ENCODE measurements at places on chromosomes 12 and 14.
A peak's percentile ranks its signal among the peaks of the same experiment; 100 is the strongest.

DNA sequence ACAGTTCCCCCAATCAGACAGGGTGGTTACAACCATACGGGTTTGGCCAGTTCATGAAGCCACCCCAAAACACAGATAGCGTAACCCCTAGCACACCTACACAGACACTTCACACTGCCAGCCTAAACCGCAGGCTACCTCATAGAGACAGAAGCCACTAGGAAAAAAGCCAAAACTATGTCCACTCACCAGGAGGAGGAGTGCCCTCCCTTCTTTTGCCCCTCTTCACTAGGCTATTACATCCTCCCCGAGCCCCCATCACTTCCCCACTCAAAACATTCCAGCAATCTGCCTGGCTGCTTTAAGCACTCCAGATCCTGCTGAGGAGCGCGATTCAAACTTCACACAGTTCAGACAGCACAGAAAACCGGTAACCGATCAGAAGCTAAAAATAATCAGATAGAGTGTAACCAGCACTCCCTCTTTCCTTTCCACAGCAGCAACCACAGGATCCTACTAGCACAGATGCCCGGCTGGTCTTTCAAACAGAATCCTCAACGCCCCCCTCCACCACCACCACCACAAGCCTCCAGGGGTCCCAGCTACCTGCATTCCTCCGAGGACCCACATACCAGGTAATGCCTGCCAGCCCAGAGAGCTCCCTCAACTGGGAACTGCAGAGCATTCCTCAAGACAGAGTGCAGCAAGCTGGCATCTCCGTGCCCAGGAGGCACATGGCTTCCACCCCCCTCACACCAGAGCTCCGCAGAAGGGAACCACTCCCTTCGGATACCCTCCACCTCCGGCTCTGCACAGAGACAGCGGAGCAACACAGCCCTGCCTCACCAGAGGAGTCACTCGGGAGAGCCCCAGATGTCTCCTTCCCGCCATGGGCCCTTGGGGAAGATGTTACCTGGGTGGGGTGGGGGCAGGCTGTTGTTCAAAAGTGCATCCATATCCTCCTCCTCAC lies 1.5 kb downstream of the CHD4 start:
- peak; percentile 47 for DNase-seq

DNA sequence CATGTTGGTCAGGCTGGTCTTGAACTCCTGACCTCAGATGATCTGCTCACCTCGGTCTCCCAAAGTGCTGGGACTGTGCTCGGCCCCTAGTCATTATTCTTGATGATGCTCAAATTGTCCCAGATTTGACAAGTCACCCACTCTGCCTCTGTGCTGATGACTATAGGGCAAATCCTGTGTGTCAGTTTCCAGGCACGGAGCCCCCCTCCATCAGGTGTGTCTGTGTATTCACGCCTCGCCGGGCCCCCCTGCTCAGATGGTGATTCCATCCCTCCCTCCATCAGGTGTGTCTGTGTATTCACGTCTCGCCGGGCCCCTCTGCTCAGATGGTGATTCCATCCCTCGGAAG lies 4.3 kb upstream of the GPR132 start:
- DNase-seq, result no peak

DNA sequence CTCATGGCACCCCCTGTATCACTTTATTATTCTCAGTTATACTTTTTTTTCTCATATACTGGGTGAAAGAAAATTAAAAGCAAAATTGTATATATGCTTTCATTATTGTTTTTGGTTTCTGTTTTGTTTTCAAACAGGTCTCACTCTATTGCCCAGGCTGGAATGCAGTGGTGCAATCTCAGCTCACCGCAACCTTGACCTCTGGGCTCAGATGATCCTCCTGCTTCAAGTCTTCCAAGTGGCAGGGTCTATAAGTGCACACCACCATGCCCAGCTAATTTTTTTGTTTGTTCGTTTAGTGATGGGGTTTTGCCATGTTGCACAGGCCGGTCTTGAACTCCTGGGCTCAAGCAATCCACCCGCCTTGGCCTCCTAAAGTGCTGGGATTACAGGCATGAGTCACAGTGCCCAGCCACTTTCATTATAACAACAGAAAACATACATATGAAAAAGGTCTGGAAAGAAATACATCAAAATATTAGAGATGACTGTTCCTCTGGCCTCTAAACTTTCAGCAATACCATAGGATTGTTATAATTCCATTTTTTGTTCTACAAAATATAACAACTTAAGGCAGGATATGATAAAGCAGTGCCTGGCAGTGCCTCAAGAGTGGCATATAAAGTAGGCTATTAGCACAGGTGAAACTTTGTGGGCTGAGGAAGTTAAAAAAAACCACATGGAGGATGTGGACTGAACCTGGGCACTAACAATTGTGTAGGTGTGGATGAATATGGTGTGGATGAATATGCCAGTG lies 5.8 kb upstream of the NTN4 start:
- DNase-seq, result peak; percentile 33

- no peak for DNase-seq
These were observed 155.3 kb upstream of the CCDC196 start for GRCh38 chr14:66330916-66331315.

- DNase-seq, result no peak
These were observed 478.5 kb downstream of the NELL2 start for GRCh38 chr12:44397631-44398030.

GRCh38 chr12:113231235-113232088 lies 10.2 kb downstream of the TPCN1 start:
- DNase-seq, result peak; percentile 91

GRCh38 chr12:64780531-64781279 lies 21.5 kb upstream of the GNS start:
- no peak for DNase-seq

GRCh38 chr12:58841058-58841798 lies 79.1 kb downstream of the LRIG3 start:
- DNase-seq, result no peak

- no peak for DNase-seq
These were observed 44.3 kb upstream of the DCN start for GRCh38 chr12:91226951-91227350.
